Adrenal gland (tissue), 19 donors: ENCODE measurements at places on chromosomes 3 and 15. TPM values are rescaled to one million over a fixed set of nuclear protein-coding genes. Genes with fewer than 3 reads are reported as not detected.
A peak's percentile ranks its signal among the peaks of the same experiment; 100 is the strongest.

GRCh38 chr3:171842864-171843518 lies at the start of gene TMEM212:
TSS of gene TMEM212 (plus strand) at chr3:171843349. CDS start at chr3:171843384, 35 bp downstream.
- no peak for DNase-seq

DNA sequence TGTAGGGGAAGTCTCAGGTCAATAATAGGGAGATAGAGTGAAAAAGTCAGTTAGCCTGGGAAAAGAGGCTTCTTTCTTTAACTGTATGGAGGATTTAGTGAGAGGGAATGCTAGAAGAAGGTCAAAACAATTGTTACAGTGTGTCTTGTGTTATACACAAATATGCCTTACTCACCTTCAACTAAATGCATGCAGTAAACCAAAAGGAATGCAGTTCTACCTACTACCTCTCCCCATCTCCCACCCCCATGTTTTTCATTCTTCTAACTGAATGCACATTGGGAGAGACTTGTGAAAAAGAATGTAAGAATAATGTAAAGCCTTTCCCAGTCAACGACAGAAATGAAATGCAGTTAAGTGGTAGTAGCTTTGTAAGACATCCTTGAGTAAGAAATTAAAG lies 33.8 kb downstream of the CCDC66 start:
- no peak for DNase-seq

GRCh38 chr3:159757341-159758060 lies 231.1 kb upstream of the IL12A start:
- DNase-seq: no peak

DNA sequence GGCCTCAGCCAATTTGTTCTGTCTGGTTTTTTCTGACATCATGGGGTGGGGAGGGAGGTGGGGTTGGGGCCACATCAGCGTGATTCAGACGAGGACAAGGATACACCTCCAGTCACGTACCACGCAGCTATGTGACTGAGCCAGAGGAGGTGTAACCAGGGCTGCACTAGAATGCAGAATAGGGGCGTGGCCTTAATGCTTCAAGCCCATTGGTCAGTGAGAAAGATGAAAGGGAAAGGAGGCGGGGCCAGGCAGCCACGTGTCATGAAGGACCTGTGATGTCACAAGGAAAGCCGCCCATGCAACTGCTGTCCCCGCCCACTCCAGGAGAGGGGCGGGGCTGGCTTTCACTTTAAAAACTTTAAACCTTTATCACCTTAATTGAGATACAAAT lies at the start of gene GOLGA6L2:
Gene GOLGA6L2, minus strand, starts transcription at position 137 of the 394 bp plus-strand sequence. Its CDS starts 62 bp downstream, at position 75.
- DNase-seq: peak; percentile 73

DNA sequence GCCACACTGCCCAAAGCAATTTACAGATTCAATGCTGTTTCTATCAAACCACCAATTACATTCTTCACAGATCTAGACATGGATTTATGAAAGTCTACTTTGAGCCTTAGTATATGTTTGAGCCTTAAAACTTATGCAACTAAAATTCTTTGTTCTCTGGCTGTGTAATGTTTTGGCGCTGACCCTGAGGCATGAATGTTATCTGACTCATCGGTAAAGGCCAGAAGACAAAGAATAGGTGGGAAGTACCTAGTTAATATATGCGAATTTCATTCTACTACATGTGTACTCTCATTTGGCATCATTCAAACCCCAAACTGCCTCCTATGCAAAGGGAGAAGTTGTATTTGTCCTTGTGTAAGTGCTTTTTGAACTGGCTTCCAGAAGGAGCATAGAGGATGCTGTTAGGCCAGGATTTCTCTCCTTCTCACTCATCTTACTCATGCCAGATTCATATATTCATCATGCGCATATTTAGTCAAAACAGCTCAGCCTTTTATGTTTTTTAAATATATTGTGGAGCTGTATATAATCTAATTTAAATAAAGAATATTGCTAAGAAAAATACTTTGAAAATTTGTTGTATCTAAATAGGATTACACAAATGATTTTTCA lies 204.2 kb downstream of the NFKBIZ start:
- no peak for DNase-seq

DNA sequence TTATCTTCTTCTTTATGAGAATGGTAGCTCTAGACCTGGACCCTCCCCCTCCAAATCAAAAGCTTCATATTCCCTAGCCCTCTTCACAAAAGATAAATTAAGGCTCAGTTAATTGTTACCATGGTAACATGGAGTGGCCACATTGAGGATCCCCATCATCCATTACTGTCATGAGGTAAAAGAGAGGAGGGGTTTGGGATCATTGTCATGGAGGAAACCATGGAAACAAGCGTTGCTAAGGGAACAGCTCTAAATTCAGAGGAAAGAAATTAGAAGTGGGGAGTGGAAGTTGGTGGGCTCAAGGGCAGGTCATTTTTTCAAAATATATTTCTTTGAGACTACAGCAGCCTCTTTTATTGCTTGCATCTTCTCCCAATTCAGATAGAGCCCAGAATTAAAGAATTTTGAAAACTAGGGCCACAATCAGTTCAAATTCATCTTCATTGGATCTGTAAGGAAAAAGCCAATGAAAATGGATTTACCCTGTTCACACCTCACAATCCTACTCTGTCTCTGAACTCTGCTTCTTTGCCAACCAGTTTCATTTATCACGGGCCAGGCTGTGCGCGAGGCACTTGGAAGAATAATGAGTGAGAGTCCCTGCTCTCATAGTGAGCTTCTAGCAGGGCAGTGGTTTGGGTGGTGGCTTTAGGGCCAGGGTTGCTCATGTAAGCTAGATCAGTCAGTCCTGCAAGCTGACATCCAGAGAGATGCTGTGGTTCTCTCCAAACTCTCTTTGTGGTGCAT lies 11.6 kb upstream of the AEN start:
- DNase-seq: no peak

GRCh38 chr3:120683671-120684301 lies 1.7 kb upstream of the HGD start:
- DNase-seq: no peak

DNA sequence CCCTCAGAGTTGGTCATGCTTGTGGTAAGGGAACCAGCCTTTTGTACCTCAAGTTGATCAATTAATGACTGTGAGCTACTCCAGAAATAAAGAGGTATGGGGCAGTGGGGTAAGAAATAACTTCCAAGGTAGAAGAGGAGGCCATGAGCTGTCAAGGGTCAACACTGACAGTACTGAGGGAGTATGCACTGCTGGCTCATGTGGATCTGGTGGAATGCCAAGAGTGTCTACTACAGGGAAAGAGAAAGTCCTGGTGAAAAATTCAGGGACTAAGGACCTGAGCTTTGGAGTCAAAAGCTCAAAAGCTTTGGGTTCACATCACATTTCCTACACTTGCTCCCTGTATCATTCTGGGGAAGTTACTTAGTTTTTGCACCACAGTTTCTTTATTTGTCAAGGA lies 154.9 kb downstream of the SEMA6D start:
- DNase-seq: no peak

DNA sequence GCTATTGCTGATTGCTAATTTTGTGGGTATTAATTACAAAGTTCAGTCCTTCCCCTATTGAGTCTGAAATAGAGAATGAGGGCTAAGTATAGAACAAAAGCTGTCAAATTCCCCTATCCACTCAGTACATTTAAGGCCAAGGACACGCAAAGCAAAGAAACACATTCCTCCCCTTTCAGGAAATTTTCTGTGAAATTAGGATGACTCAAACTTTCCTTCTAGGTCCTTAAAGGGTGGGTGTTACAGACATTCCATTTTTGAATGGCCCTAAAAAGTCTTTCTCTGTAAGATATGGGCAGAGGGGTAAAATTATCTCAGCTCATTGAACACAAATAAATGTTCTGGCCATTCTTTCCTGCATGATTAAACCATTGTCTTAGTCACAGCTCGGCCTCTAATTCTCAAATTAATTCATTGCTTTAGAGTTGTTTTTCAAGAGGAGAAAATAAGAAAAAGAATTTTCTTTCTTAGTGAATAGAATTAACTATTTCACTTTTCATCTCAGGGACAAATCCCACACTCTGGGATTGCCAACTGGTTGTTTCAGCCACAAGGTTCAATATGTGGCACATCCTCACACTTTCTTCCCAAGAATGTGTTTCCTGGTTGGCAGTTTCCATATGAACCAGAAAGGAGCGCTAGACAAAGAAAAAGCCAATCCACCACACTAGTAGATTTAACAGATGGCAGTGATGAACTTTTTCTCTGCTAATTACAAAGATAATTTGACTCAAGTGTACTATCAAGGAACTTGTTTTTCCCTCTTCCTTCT lies 424.1 kb downstream of the ZNF385D start:
- DNase-seq: no peak

GRCh38 chr15:51198701-51199232 lies 104.1 kb upstream of the TNFAIP8L3 start:
- DNase-seq: no peak

The VGLL4 gene
- total RNA-seq: 119 TPM

The PP2D1 gene
- not detected for total RNA-seq

The ADAM10 gene
- 81.0 TPM for total RNA-seq

The GABRR3 gene
- not detected for total RNA-seq

The MST1R gene
- 0.78 TPM for total RNA-seq

The ESYT3 gene
- 0.17 TPM for total RNA-seq
